ENCODE measurements at places on chromosomes 2 and 18. TPM values are rescaled to one million over a fixed set of nuclear protein-coding genes. Genes with fewer than 3 reads are reported as not detected.

Gene TUBA3E
- not detected for polyA plus RNA-seq

Gene RTP5
- 0.06 TPM for polyA plus RNA-seq

Gene UGT1A10
- not detected for polyA plus RNA-seq

DNA sequence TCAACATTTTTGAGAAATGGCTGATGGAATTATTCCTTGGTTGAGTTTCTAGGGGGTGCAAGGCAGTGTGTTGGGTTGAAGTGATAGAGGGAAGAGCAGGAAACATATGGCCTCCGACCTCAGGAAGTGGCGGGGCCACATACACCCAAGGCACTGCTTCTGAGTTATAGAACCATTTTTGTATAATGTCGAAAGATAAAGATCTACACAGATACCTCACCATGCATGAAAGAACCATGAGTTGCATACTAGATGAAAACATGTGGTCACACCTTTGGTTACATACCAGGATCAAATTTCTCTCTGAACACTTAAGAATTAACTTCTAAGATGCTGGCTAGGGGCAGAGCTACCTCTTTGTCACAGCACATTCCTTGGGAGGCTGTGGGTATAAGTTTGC is 23.2 kb downstream of the LAMA3 start:
- DNase-seq, result no peak

DNA sequence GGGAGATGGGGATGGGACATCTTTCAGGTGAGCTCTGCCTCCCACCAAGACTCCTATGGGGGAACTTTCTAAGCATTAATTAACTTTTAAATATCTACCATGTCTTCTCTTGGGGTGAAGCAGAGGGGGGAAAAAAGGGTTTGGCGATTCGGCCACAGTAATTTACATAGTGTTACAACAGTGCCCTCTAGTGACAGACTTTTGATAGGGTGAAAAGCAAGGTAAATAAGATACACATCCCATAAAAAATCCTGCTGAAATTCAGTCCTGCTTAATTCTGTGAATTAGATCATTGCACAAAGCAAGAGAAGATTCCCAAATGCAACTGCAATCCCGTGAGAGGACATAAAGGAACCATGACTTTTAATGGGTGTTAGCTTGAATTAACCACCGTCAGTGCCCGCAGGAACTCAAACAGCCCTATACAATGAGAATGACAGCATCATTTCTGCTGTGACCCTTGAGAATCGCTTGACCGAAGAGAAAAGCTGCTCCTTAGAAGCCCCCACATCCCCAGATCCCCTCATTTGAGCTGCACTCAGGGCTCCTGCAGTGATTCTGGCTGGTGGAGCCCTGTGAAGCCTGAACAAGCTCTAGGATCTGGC is 32.8 kb downstream of the FAM124B start:
- no peak for DNase-seq

GRCh38 chr18:13382954-13383827 is 164.6 kb downstream of the LDLRAD4 start:
- no peak for DNase-seq

DNA sequence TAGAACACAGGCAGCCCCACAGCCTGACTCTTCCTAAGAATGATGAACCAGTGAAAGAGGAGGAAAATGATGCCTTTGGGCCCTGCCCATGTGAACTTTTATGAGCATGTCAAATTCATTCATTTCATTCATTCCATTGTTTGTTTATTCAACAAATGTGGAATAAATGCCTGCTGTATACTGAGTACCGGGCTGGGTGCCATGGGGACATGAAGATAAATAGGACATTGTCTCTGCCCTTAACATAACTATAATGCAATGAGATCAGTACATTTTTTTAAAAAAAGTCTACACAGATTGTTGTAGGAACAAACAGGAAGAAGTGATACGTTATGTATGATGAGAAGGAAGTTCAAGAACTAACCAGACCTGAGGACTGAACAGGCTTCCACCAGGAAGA is 14.7 kb downstream of the MREG start:
- no peak for DNase-seq

DNA sequence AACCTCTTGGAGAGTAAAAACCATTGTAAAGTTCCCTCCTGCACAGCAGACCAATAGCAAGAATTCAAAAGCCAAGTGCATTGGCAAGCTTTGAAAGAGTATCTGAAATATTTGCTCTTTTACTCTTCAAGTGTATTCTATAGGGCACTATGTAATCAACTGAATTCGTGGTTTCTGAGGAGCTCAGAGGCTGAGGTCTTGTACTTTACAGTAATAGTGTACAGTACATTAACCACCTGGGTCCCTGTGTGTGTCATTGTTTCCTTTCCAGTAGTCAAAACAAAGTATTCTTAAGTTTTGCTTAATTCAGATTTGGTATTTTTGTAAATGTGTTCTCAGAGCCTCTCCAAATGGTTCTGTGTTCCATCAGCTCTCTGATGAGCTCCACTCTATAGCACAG is 769.7 kb downstream of the LRRTM4 start:
- DNase-seq, result no peak

DNA sequence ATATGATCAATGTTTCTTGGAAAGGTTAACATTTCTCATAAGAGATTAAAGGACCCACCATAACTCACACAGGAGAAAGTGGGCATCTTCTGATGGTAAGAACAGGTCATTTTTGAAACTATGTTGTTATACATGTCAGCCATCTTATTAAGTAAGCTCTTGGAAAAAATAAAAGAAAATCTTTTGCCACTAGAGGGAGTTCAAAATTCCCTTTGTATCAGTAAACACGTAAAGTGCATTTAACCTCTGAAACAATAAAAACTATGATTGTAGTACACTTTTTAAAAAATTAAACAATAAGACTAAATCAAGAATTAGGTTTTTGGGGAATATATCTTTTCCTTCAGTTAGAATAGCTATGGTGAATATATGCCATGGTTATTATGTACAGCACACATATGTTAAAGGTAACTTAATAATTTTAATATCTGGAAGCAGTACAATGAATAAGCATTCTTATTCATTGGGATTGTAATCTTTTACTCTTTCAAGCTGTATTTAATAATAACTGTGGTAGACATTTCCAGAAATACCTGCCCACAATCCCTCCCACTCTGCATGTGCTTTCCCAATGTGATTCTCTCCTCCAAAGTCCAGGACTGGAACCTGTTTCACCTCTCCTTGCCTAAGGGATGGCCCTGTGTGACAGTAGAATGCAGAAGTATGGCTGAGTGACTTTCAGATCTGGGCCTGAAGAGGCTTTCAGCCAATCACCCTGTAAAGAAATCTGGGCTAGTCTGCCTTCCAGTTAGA is 64.2 kb downstream of the RBMS1 start:
- DNase-seq, result no peak
